Liver (tissue), 10 donors: ENCODE measurements at places on chromosomes 7 and 10. TPM values are rescaled to one million over a fixed set of nuclear protein-coding genes. Genes with fewer than 3 reads are reported as not detected.

GRCh38 chr10:1148855-1149605 is 92.8 kb downstream of the WDR37 start:
- no peaks in the 10 kb centered on the region for H3K27me3 ChIP-seq
- peaks cover 4% of the 10 kb centered on the region for H3K4me1 ChIP-seq
- DNase-seq = peak; percentile 23
- H3K36me3 ChIP-seq = no peaks in the 10 kb centered on the region
- H3K4me3 ChIP-seq = no peak overlapping the region
- no peak overlapping the region for H3K27ac ChIP-seq

DNA sequence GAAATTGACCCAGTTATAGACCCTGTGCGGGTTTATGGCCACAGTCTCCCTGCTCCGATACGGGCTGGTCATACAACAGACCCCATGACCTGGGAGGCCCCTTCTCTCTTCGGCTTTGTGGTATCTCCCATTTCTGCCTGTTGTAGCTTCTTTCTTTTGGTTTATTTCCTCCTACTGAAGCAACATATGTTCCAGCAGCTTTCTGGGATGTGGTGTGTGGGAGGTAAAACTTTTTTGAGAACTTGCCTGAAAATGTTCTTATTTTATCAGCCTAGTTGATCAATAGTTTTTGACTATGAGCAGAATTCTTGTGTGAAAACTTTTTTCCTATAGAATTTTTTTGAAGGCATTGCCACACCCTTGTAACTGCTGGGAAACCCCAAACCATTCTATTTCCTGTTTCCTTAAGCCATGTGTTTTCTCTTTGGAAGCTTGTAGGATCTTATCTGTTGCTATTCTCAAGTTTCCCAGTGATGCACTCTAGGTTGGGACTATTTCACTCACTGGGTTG is 80.0 kb downstream of the DAGLB start:
- no peaks in the 10 kb centered on the region for H3K4me1 ChIP-seq
- no peaks in the 10 kb centered on the region for H3K36me3 ChIP-seq
- no peaks in the 10 kb centered on the region for H3K27me3 ChIP-seq
- no peak overlapping the region for H3K4me3 ChIP-seq

The HOGA1 gene
- 21.8 TPM for total RNA-seq

- H3K27me3 ChIP-seq = peaks cover 12% of the 10 kb centered on the region
- DNase-seq = no peak
- no peak overlapping the region for H3K4me3 ChIP-seq
- H3K36me3 ChIP-seq = no peaks in the 10 kb centered on the region
- H3K27ac ChIP-seq = no peak overlapping the region
Observed at GRCh38 chr10:126210051-126210651, 178.1 kb downstream of the ADAM12 start.

GRCh38 chr7:88867158-88867557 is 71.6 kb upstream of the TEX47 start:
- H3K4me3 ChIP-seq = no peak overlapping the region
- no peaks in the 10 kb centered on the region for H3K36me3 ChIP-seq
- DNase-seq = no peak
- no peak overlapping the region for H3K27ac ChIP-seq

DNA sequence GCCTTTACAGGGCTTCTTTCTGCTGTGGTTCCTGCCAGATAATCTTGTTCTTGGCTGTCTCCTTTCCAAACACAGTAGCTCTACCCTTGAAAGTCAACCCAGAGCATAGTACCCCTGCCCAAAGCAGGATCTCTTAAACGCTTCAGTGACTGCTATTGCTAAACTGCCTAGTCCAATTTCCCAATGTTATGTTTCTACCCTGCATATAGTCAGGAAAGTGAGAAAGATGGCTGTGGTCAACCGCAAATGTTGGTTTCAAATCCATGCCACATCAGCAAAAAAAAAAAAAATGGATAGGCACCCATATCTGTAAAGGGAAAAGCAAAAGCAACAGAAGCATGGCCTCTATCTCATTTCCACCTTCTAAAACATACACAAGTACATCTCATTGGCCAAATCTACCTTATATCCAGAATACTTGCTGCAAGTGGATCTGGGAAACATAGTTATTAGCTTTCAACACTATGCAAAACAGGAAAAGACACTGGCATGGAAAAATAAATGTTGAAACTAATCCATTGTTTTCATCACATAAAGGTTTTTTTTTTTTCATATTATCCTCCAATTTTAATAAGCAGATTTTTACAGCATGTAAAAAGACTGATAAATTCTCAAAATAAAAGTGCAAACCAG is 59.8 kb downstream of the DNAJC1 start:
- H3K27ac ChIP-seq = no peak overlapping the region
- H3K36me3 ChIP-seq = no peaks in the 10 kb centered on the region
- H3K4me3 ChIP-seq = no peak overlapping the region
- no peaks in the 10 kb centered on the region for H3K27me3 ChIP-seq
- DNase-seq = no peak

- H3K4me3 ChIP-seq = no peak overlapping the region
- peaks cover 1% of the 10 kb centered on the region for H3K4me1 ChIP-seq
- no peaks in the 10 kb centered on the region for H3K36me3 ChIP-seq
- no peak for DNase-seq
- H3K27ac ChIP-seq = peak overlapping the region; percentile 80
Observed at GRCh38 chr10:79266543-79267312, 80.5 kb upstream of the PPIF start.

DNA sequence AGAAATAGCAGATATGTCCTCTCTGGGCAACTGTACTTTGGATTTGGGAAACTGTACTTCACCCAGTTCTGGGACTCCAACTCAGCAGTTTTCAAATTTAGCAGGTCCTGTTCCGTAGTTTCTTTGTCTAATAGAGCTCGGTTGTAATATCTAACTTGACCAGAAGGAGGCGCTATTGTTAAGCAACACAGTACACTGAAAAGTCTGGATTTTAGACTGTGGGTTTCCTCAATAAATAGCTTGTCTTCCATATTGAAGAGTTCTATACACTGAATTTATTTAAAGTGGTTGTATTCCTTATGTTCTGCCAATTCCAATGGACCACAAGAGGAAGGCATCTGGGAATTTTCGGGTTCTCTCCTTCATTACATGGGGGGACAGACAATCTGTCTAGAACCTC is 39.8 kb downstream of the ELFN1 start:
- H3K27me3 ChIP-seq = no peaks in the 10 kb centered on the region
- H3K36me3 ChIP-seq = no peaks in the 10 kb centered on the region
- no peak overlapping the region for H3K27ac ChIP-seq
- no peak overlapping the region for H3K4me3 ChIP-seq
- H3K4me1 ChIP-seq = peaks cover 44% of the 10 kb centered on the region

DNA sequence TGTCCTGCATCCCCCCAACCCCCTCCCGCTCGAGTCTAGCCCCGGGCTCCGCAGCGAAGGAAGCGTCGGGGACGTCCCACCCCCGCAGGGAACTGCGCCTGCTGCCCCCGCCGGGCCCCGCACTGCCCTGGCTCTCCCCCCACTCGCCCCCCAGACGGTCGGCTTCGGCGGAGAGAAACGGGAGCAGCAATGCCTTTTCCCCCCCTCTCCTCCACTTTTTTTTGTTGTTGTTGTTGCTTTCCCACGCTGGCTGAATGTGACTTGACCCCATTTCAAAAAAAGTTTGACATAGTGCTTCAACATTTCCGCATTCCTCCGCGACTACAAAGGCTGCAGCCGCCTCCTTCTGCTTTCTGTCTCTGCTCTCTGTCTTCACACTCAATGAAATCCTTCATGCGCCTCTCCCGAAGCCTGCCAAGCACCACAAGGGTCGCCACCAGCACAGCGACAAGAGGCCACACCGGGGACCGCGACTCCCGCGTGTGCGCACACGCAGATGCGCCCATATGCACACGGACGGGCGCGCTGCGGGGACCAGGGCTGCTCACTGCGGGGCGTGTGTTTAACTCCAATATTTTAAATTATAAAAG is 1.0 kb downstream of the CDK6 start:
- H3K27me3 ChIP-seq = no peaks in the 10 kb centered on the region
- peak; percentile 54 for DNase-seq
- H3K4me3 ChIP-seq = peak overlapping the region; percentile 88
- peak overlapping the region; percentile 92 for H3K27ac ChIP-seq
- H3K36me3 ChIP-seq = no peaks in the 10 kb centered on the region

The SAMD9L gene
- total RNA-seq = 4.2 TPM

- no peaks in the 10 kb centered on the region for H3K27me3 ChIP-seq
- DNase-seq = no peak
- H3K27ac ChIP-seq = no peak overlapping the region
- no peak overlapping the region for H3K4me3 ChIP-seq
- no peaks in the 10 kb centered on the region for H3K36me3 ChIP-seq
Observed at GRCh38 chr10:86229811-86230556, 136.6 kb downstream of the GRID1 start.

The PLAU gene
- 0.67 TPM for total RNA-seq

DNA sequence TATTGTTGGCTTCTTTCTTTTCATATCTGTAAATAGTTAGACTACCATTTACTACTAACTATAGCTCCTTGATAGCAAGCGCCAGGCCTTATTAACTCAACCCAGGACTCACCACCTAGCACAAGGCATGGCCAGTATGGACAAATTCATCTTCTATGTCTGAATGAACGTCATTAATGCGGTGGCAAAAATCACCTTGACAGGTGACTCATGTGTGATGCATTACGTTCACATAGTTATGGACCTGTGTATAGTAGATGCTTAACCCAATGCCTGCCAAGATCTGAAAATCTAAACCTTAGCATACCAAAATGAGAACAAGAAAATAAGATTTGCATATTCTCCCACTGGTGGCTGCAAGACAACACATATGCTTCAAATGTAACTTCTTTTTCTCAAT is 300.8 kb downstream of the PARD3 start:
- no peak overlapping the region for H3K4me3 ChIP-seq
- no peaks in the 10 kb centered on the region for H3K36me3 ChIP-seq
- no peaks in the 10 kb centered on the region for H3K27me3 ChIP-seq
- no peak for DNase-seq

The TUBAL3 gene
- total RNA-seq = not detected

- H3K4me1 ChIP-seq = no peaks in the 10 kb centered on the region
- no peak for DNase-seq
- H3K27me3 ChIP-seq = no peaks in the 10 kb centered on the region
- no peak overlapping the region for H3K27ac ChIP-seq
- no peak overlapping the region for H3K4me3 ChIP-seq
Observed at GRCh38 chr7:55469271-55469681, 103.0 kb downstream of the VOPP1 start.

GRCh38 chr7:77498659-77499379 is 38.3 kb upstream of the PTPN12 start:
- DNase-seq = no peak
- no peaks in the 10 kb centered on the region for H3K4me1 ChIP-seq
- no peaks in the 10 kb centered on the region for H3K36me3 ChIP-seq
